T-helper 2 cell (primary cell): ENCODE measurements at places on chromosomes 2 and 18.

- no peak for DNase-seq
Measured at GRCh38 chr2:174624895-174625430, 27.4 kb upstream of the WIPF1 start.

DNA sequence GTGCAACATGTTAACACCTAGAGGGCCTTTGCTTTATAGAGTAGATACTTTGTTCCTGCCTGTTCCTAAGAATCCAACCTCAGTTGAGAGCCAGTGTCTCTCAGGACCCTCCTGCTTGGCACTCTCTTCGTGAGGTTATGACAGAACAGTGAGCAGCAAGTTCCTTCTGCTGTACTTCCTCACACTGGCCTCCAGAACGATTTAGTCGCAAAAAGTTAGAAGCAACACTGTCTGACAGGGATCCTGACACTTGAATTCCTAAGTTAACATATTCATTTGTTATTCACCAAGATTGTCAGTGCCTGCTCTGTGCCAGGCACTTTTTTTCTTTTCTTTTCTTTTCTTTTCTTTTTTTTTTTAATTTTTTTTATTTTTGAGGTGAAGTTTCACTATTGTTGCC, 57.0 kb upstream of the ITM2C start:
- no peak for DNase-seq

DNA sequence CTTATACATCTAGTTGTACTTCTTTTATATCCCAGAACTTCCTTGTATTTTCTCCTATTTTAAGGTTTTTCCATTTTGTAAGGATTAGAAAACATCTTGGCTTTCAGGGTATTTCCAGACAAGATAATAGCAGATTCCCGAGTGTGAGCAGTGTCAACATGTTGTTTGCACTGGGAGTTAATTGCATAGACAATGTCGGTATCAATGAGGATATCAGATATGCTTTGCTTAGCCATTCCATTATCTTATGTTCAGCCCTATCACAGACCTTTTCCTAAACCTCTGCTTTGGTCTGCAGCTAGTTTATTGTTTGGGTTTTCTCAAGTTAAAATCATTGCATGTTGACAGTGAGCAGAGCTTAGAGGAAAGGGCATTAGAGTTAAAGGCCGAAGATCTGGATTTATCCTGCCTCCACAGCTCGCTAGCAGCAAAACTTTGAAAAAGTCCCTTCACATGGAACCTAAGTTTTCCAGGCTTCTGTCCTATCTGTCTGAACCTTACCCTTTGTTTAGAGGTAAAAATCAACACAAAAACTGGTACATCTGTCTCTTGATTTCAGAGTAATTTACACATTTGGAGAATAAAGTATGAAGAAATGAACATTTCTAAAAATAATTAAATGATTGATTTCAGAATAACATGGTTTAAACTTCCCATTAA, 355.4 kb downstream of the KIAA1328 start:
- no peak for DNase-seq

- no peak for DNase-seq
Measured at GRCh38 chr18:44712025-44712424, 31.3 kb downstream of the SETBP1 start.

- no peak for DNase-seq
Measured at GRCh38 chr2:217079165-217079564, 219.3 kb upstream of the TNP1 start.

DNA sequence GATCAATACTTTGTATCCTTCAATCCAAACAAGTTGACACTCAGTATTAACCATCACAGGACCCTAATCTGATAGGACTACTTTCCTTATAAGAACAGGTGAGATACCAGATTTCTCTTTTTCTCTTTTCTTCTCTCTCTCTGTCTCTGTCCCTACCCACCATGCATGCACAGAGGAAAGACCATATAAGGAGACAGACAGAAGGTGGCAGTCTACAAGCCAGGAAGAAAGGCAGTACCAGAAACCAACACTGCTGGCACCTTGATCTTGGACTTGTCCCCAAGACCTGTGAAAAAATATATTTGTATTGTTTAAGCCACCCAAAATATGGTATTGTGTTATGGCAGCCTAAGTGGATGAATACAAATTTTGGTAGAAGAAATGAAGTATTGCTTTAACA, 156.2 kb upstream of the KCNH7 start:
- no peak for DNase-seq

- DNase-seq: peak; percentile 60
Measured at GRCh38 chr2:190515687-190516086, 18.8 kb downstream of the NEMP2 start.

GRCh38 chr2:197182668-197183067, 127.9 kb downstream of the ANKRD44 start:
- no peak for DNase-seq

DNA sequence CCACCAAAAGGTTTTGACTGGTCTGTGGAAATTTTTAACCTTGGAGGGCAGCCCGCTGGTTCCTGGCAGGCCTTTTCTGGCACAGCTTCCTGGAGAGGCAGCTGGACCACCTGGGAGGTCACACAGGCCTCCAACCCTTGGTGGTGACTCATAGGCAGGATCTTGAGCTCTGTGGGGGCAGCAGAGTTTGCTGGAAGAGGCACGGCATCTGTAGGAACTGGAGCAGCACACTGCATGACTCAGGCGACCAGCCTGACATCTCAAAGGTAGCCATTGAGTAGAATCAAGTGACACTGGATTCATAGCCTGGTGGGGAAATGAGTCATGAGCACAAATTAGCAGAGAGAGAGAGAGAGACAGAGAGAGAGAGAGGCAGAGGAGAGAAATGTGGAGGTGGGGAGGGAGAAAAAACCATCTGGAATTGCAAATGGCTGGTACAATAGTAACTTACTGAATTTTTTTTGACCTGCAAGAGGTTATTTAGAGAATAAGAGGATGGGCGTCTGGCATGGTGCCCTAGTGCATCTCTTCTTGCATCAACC, 57.4 kb downstream of the TRPM8 start:
- no peak for DNase-seq

DNA sequence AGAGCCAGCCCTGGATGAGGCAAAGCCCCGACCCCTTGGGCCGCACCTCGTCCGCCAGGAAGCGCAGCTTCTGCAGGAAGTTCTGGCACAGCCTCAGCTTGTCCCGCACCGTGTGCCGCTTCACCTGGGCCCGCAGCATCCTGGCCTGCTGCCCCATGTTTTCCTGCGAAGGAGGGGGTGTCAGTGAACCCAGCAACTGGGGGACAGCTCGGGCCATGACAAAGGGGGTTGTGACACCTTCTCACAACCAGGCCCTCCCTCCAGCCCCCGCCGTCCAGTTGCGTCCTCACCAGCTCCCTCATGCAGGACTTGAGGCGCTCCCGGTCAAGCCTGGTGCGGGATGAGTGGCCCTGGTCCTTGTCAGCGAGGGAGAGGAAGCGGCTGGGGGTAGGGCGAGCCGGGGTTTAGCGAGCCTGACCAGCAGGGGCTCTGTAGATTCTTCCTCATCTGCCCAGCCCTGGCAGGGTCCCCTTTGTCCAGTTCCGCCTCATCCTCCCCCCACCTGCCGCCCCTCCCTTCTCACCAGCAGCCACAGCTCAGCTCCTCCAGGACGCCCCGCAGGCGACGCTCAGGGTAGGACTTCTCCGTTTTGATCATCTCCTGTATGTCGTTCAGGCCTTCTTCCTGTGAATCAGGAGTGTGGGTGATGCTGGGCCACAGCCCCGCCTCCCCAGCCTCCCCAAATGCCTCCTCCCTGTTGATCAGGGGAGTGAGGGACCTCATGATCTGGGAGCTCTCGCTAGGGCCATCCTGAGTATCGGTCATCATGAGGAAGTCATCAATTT, 606 bp downstream of the OTOF start:
- peak; percentile 55 for DNase-seq

DNA sequence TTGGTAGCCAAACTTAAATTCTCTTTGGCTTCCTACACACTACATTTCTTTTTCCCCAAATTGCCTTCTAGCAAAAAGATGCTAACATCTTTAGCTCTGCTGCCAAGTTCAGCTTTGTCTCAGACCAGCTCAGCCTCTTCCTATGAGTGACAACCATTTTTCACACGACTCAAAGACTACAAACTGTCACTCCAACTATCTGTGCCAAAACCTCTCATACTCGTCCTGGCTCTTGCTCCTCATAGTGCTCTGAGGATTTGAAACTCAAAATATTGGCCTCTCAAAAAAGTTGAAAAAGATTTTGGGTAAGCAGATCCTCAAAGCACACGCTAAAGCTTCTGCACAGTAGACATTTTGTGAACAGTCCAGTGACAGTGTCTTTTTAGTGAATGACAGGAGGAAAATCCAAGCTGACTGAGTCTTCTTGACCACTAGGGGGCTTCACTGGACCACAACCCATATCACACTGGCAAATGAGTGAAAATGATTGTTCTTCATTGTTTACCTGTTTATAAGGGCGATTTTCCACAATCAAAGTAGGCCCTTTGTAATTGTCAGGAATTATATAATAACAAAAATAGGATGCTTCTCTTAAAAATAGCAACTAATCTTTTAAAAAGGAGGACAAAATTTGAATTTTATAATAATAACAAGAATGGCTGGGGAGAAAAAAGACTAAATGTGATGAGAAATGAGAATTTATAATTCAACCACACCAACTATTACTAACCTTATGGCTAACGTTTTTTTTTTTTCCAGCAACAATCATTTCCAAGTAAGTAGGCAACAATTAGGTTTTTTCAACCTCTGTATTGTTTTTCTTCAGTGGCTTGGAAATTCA, 85.5 kb upstream of the PGAP1 start:
- peak; percentile 57 for DNase-seq

DNA sequence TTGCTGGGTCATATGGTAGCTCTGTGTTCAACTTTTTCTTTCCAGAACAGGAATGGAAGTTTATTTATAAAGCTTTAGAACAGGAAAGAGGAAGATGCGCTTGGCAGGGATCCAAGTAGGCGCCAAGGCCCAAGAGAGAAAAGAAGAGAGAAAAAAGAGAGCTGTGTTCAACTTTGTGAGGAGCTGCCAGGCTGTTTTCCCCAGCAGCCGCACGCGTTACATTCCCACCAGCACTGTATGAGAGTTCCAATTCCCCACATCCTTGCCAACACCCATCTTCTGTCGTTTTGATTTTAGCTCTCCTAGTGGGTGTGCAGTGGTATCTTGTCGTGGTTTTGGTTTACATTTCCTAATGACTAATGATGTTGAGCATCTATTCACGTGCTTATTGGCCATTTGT, 51.4 kb downstream of the KCNF1 start:
- no peak for DNase-seq

DNA sequence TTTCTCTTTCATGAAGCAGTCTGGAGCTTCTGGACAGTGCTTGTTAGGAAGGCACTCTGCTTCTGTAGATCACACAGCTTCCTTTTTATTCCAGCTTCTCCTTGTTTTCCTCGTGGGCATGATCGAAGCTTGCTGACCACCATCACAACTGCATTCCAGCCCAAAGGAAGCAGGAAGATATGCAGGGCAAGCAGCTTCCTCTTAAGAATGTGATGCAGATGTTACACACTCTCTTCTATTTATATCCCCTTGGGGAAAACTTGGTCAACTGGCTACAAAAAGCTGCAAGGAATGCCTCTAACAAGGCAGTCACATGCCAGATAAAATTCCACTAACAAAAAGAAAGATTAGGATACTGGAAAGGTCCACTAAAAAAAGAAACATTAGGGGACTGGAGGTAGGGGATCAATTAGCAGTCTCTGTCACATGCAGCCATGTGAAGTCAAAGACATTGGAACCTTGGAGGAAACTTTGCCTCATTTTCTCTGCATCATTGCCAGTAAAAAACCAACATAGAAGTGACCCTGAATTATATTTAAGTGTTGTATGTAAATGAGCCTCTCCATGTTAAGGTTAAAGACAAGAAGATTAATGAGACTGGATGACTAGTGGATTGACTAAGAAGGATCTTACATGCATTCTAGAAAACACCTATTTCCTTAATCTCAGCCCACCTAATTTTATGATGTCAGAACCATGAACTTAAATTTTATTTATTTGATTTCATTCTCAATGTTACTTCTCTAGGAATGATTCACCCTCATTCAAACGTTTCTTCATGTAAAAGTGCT, 98.3 kb downstream of the NAB1 start:
- DNase-seq: no peak

- DNase-seq: no peak
Measured at GRCh38 chr2:220550995-220551700, 923.7 kb downstream of the SLC4A3 start.

DNA sequence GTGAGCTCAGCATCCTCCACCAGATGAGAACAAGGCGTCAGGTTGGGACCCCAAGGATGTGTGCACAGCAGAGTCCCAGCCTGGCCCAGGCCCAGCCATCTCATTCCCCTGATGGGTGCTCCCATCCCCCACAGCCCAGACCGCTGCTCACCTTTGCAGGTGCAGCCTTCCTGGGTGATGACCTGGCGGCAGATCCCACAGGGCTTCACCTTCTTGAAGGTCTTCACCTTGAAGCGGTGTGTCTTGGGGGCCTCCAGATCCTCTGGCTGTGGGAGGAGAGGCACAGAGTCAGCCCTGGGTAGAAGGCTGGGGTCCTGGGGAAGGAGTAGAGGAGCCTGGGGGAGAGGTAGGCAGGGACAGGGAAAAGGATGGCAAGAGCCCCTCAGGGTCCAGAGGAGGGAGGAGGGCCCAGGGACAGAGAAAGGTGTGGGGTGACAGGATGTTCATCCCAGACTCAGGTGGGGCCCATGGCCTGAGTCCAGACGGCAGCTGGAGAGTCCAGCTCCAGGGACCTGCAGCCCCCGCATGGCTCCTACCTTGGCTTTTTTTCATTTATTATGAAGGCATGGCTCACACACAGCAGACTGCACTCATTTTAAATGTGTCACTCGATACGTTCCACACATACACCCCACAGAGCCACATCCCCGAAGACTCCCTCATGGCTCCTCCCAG, 11.9 kb downstream of the TNS1 start:
- DNase-seq: no peak

GRCh38 chr2:283996-284794, 3.7 kb downstream of the ALKAL2 start:
- DNase-seq: no peak

- no peak for DNase-seq
Measured at GRCh38 chr18:3720159-3720558, 270.2 kb downstream of the TGIF1 start.

DNA sequence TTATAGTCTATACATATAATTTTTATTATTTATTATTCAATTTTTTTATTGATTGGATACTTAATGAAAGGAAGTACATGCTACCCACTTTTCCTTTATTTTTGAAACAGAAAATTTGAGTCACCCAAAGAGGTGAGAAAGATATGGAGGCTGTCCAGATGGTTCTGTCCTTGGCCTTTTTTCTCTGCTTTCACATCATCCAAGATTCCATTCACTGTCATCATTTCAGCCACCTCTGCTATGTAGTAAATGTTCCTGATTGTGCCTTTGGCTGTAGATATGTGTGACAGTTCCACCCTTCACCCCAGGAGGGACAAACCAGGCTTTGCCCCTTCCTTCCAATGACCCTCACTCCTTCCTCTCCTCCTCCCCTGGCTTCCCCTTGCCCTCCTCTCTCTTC, 675.7 kb upstream of the ID2 start:
- no peak for DNase-seq

DNA sequence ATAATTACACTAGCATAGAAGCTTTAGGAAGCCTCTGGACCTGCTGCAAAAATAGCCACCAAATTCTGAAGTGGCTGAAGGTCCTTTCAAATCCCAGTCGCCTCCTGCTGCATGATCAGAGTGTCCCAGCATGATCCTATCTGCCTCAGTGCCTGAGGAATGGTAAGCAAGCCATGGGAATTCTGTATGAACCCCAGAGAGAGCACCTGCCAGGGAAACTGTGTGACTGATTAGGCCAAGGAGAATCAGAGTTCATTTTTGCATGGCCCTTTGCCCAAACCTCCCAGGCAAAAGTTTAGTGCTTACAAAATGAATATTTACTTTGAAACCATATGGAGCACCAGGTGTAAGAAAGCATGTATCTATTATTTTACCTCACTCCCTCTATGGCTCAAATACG, 221.4 kb downstream of the ARL4C start:
- DNase-seq: no peak
